Natural killer cell (primary cell): ENCODE measurements at places on chromosomes 11 and 22.

- peak; percentile 62 for DNase-seq
Observed at GRCh38 chr11:128318856-128319474, 268.4 kb downstream of the ETS1 start.

DNA sequence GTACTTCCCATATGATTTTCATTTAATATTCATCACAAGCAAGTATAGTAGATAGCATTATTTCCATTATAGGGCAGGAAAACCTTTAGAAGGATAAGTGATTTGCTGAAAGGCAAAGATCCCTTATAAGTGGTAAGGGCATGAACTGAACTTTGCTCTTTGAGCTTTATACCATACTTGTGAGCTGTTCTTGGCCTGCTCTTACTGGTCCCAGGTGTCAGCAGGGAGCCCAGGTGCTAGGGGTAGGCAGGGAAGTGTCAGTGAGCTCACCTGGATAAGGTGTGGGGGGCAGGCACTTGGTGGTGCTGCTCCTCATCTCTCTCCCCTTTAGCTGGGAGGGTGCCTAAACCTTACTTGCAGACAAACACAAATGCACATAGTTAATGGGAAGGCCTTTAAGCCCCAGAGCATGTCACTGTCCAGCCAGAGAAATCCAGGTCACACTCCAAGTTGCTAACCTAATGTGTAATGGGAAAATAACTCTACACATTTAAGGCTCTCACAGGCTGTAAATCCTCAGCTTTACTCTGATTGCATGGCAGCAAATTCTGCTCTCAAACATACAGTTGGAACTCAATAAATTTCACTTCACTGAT, 114.4 kb downstream of the PLEKHA7 start:
- DNase-seq, result no peak

GRCh38 chr11:5178046-5178837, 22.2 kb downstream of the OR51V1 start:
- no peak for DNase-seq

GRCh38 chr11:1219834-1220815, 2.7 kb upstream of the MUC5B start:
- no peak for DNase-seq

DNA sequence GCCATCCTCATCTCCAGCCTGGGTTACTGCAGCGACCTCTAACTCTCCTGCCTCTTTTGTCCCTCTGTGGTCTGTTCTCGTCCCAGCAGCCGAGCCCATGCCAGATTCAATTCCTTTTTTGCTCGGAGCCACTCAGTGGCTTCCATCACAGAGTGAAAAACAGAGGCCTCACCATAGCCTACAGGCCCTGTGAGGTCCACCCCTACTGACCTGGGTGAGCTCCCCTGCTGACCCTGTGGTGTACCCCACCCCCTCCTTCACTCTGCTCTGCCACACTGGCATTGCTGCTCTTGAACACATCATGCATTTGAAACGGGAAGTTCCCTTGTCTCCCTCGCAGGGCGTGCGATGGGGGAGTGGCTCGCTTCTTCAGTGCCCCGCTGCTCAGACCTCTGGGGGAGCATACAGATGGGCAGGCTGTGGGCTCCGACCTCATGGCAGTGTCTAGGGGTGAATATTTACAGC, 2.1 kb downstream of the AIP start:
- DNase-seq, result no peak

- peak; percentile 2 for DNase-seq
Observed at GRCh38 chr11:4637662-4638047, 378 bp downstream of the OR51D1 start.

DNA sequence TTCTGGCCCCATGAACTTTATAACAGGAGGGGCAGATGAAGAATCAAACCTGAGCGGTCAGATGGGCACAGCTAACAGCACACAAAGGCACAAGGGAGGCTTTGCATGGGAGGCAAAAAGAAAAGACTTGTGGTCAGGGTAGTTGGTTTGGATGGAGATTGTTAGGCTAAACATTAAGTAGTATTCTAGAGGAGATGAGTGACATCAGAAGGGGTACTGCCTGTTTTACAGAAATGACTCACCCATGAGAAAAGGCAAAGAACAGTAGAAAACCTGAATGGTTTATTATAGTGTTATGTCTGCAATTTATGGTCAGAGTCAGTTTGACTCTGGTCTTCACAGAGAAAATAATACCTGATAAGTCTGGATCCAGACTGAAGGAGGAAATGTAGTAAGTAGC, 129.8 kb upstream of the KIRREL3 start:
- no peak for DNase-seq

- DNase-seq, result no peak
Observed at GRCh38 chr11:32103941-32104340, 13.1 kb downstream of the RCN1 start.

- DNase-seq, result peak; percentile 58
Observed at GRCh38 chr22:24521791-24522245, 26.7 kb downstream of the UPB1 start.

- no peak for DNase-seq
Observed at GRCh38 chr11:116059919-116060318, 555.7 kb upstream of the CADM1 start.

DNA sequence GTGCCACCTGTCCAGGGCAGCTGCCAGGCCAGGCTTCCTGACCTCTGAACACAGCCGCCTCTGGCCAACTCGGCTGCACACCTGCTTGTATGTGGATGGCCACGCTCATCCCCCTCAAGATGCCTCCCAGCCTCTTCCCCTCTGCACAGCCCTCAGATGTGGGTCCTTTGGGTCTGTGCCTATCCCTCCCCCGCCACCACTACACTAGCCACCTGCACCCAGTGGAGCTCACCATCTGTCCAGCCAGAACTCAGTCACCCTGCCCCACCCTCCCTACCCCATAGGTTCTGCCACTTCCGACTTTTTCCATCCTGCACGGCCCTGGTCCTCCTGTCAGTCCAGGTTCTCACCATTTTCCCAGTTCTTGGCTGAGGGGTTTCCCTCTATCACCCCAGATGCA, 44.6 kb downstream of the PHF21B start:
- no peak for DNase-seq

DNA sequence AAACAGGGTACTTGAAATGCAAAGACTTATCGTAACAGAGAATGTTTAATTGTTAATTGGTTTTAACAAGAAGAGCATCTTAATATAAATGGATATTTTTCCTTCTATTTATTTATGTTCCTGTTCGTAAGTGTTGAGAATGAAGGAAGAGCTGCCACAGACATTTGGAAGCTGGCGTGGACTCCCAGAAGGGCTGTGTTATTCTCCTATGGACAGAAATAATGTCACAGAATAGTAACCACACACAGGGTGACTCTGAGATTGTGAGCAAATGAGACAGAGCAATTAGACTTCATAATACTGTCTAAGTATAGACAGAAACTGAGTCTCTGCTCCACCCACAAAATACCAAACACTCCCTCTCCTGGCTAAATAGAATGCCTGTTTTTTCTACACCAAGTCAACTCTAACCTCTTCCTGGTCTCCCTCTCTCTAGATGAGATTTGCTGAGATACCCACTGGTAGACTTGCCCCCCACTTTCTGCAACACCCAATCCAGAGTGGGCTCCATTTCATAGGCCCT, 6.1 kb downstream of the APOL3 start:
- DNase-seq, result no peak

GRCh38 chr11:11313426-11313825, 39.6 kb downstream of the CSNK2A3 start:
- no peak for DNase-seq

- DNase-seq, result no peak
Observed at GRCh38 chr11:12547953-12548650, 126.1 kb upstream of the TEAD1 start.

- no peak for DNase-seq
Observed at GRCh38 chr22:35506259-35506570, 34.4 kb upstream of the RASD2 start.

DNA sequence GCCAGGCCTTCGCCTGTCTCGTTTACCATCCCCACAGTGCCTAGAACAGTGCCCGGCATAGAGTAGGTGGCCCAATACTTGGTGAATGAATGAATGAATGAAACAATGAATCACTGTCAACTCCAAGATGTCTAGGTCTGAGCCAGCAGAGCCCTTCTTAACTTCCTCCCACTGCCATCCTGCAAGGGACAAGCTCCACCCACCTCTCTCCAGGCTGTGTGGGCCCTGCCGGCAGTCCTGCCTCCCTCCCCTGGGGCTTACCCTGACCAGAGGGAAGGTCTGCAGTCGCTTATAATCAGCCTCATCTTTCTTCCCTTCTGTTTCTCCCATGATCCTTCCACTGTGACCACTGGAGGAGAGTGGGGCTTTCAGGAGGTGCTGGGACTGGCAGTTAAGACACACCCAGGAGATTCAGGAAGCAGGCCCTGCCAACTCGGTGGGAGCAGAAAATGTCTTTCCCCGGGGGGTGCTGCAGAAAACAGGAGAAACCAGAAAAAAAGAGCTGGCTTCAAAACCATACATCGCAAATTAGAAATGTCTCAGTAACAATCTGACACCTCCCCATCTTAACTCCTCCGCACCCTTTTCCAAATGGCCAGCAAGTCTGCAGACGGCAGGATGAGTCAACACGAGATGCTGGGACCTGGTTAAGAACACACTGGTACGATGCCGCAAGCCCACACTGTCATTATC, 11.4 kb downstream of the DNAL4 start:
- no peak for DNase-seq

DNA sequence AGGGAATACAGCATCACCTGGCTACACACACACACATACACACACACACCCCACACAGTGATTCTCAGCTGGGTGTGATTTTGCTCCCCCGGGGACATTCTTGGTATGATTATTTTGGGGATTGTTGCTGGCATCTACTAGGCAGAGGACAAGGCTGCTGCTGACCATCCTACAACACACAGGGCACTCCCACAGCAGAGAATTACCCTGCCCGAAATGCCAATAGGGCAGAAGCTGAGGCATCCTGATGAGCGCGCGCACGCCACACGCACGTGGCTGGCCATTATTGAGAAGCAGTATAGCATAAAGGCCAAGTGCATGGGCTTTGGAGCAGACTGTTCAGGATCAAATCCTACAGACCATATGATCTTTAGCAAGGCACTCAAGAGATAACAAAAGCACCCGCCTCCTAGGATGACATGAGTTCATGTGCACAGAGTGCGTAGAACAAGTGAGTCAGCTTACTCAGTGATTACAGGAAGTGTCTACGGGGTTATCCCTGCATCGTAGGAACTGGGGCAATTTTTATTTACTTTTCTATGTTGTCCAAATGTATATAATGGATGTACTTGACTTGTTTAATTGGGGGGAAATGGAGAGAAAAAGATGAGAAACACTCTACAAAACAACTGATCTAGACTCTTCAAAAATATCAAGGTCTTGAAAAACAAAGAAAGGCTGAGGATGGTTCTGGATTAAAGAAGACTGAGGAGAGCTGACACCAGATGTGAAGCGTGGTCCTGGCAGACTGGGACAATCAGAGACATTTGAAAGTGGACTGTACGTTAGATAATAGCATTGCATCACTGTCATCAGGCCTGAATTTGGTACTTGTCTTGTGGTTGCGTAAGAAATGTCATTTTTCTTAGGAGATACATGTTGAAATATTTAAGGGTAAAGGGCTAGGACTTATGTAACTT, 7.2 kb upstream of the EHD1 start:
- peak; percentile 68 for DNase-seq

DNA sequence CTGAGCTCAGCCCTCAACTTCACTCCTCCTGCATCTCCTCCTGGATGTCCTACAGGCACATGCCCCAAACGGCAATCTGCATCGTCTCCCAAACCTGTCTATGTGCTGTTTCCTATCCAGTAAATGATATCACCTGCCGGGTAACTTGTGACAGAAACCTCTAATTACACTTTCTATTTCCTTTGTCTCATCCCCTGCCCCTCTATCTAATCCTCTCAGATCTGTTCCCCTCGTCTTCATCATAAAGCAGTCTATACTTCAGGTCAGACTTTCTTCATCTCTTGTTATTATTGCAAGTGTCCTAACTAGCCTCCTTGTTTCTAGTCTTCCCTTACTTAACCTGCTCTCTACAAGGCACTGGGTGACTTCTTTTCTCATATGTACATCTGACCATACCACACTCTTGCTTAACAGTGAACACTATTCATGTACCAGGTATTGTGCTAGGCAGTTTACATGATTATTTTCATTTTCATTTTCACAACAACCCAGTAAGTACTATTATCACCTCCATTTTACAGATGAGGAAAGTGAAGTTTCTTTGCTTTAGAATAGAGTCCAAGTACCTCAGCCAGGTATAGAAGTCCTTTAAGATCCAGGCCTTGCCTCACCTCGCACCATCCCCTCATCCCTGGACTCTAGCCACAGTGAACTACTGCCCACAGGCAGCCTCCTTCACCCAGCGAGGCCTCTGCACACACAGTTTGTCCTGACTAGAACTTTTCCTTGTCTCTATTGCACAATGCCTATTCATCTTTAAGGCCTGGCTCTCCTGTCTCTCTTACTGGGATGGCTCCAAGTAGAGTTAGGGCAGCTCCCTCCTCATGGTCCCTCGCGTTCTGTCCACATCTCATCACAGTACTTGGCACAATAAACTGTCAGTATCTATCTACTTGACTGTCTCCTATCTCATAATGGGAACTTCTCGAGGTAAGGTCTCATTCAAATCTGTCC, 22.1 kb upstream of the UCP3 start:
- DNase-seq, result no peak

DNA sequence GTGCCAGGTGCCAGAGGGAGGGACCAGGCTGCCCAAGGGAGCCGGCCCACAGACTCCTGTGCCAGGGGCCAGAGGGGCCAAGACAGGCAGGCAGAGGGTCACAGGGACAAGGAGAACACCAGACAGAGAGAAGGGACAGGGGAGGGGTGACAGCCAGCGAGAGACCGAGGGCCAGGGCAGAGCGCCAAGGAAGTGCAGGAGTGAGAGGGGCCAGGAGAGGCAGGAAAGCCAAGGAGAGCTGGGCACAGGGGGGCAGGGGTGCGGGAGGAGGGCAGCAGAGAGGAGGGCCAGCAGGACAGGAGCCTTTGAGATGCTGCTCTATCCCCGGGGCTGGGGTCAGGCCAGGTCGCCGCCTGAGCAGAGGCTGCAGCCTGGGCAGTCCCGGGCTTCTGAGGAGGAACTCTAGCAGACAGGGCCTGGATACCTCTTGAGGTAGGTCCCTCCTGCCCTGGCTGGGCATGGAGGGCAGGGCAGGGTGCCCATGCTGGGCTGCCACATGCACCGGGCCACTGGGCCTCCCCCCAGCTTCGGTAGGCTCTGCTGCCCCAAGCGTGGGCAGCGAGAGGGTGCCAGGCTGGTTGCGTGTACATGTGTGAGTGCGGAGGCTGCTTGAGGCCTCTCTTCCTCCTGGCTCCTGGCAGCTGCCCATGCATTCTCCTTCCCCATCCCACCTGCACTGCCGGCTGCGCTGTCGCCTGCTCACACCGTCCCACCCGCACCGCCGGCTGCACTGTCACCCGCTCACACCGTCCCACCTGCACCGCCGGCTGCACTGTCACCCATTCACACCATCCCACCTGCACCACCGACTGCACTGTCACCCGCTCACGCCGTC, 12.2 kb downstream of the LSP1 start:
- no peak for DNase-seq

- no peak for DNase-seq
Observed at GRCh38 chr11:28043930-28044709, 63.8 kb downstream of the KIF18A start.

DNA sequence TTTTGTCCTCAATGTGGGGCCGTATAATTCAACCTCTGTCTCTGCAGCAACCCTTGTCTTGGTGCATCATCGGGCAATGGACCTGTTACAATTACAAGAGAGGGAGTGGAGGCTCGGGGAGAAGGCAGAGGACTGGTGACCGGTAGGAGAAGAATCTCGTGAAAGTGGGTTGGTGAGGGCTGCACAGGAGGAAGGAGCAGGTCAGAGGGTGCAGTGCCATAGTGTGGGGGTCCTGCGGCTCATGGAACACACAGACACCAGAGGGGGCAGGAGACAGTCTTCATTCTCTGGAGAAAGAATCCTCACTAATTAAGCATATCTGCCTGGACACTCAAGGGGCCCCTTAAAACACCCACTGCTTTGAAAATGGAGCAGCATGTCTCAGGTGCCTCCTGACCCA, 174.7 kb upstream of the B3GAT1 start:
- DNase-seq, result no peak

- DNase-seq, result no peak
Observed at GRCh38 chr11:78954261-78954660, 379.6 kb upstream of the NARS2 start.
